ENCODE measurements at places on chromosomes 1 and 21.

DNA sequence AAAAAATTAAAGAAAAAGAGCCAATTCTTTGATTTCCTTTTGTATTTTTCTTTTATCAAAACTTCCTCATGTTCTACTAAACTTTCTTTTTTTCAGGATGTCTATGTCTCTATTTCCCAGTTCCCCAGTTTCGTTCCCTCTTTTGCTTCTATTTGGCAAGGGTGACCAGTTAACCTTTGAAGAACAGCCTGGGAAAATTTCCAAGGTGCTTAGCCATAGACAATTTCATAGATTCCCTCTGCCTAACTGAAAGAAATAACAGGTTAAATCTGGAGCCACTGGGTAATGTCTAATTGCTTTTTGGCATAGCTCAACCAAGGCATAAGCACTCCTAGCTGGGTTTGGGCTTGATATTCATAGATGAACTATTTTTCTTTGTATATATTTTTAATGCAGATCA, 272.3 kb downstream of the ADGRL2 start:
- DNase-seq, result no peak

DNA sequence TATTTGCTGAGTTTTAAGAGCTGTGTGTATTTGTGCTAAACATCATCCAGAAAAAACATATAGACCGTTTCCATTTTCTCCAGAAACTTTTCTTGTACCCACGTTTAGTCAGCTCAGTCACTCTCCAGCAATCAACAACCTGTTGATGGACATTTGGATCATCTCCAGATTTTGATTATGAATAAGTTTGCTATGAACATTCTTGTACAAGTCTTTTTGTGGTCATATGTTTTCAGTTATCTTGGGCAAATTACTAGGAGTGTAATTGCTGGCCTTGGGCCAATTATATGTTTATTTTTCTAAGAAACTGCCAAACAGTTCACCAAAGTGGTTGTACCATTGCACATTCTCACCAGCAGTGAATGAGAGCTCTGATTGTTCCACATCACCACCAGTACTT, 221.8 kb downstream of the CENPF start:
- DNase-seq, result no peak

DNA sequence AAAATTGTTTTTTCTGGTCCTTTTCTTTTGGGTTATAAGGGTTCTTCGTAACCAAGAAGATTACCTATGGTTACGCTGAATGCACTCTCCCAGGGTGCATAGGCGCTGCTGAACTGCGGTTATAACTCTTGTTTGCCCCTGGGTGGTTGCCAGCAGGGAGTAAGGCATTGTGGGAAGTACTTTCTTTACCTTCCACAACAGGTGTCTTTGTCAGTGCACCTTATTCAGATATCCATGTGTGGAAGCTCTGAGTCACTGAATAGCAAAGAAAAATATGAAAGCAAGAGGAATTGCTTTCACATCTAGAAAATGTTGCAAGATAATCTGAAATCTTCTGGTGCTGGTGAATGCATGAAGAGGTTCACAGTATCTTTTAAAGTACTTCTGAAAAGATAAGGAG, 124.4 kb upstream of the CACYBP start:
- DNase-seq, result no peak

GRCh38 chr21:29342363-29342957, 43.7 kb downstream of the BACH1 start:
- no peak for DNase-seq

DNA sequence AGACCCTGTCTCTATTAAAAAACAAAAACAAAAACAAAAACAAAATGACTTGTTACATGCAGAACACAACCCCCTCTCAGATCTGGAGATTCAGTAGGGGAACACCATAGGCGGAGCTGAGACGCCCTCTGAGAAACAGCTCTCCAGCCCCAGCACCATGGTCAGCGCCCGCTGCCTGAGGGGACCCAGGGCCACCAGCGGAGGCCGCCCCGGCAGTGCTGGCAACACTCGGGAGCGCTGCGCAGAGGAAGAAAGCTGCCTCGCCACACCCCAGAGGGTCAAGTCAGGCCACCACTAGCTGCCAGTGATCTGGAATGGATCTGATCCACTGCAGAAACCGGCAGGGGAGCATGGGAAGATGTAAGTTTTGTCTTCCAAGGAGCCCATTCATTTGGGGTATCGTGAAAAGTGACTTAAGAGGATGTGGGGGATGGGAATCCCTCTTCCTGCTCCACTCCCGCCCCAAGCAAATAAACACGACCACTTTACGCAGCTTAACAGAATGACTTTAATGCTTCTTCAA, 3.1 kb downstream of the ACTA1 start:
- DNase-seq, result no peak

- DNase-seq, result no peak
Measured at GRCh38 chr1:33442141-33442540, 11.2 kb upstream of the PHC2 start.

GRCh38 chr1:29256979-29257804, 20.9 kb downstream of the PTPRU start:
- no peak for DNase-seq

DNA sequence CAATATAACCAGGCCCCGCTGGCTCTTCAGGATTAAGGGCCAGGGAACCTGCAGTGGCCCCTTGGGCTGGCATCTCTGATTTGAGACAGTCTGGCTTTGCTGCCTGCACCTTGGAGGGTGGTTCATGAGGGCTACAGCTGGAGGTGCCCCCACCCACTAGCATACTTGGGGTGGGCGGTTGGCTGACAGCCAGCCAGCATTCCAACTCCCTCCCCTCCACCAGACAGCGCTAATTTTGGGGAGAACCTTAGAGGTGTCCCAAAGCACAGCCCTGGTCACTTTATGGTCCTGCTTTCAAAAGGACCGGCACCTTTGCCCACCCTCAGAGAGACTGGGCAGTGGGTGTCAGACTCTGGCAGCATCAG, 180.7 kb upstream of the VAMP3 start:
- no peak for DNase-seq

DNA sequence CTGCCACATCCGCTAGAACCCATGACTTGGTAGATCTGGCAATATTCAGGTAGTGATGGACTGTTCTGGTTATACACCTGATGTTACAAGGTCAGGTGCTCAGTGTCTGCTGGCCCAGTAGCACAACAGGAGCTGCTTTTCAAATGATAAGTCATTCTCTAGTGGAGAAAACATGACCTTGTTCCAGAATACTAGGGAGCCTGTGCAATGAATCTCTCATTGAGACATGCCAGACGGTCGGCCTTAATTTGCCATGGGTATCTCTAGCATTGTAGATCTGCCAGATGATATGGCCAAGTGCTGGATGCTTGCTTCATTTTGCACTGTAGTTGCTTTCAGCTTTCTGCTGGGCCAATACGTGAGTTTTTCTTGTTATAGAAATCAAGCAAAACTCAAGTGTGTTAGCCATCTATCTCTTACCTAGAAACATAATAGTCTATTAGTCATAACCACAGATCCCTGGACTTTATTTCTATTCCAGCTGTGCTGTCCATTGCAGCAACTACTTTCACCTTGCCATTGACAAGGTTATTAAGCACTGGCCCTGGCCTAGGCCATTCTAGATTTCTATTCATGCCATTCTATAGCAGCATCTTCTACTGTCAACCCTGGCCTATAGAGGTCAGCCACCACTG, 13.9 kb upstream of the CENPF start:
- DNase-seq, result no peak

DNA sequence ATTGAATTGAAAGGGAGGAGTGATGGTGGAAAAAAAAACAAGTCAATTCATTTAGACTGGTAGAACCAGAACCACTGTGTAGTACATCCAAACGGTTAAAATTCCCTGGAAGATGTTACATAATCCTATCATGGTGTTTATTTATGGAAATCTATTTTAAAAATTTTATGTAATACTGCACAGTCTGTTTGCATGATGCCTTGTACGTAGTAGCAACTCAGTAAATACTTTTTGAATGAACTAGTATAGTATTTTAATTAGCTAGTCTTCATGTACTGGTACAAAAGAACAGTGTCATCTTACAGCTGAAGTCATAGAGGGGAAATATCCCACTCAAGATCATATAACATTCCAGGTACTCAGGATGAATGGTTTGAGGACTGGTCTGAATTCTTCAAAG, 27.0 kb upstream of the IER5 start:
- DNase-seq, result no peak

DNA sequence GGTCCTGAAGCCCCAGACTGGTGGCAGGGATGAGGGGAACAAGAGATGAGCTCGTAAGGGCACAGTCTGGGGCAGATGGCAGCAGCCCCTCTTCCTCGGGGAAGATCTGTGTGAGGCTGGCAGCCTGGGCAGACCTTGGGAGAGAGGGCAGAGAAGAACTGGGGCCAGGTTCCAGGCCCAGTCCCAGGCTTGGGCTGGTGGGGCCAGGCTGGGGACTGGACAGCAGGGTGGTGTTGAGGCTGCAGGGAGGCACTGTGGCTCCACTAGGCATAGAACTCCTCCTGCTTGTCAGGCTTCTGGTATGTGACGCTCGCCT, 35.7 kb downstream of the SDC3 start:
- DNase-seq, result no peak

- DNase-seq, result no peak
Measured at GRCh38 chr1:19940486-19941205, 17.2 kb upstream of the PLA2G2E start.

DNA sequence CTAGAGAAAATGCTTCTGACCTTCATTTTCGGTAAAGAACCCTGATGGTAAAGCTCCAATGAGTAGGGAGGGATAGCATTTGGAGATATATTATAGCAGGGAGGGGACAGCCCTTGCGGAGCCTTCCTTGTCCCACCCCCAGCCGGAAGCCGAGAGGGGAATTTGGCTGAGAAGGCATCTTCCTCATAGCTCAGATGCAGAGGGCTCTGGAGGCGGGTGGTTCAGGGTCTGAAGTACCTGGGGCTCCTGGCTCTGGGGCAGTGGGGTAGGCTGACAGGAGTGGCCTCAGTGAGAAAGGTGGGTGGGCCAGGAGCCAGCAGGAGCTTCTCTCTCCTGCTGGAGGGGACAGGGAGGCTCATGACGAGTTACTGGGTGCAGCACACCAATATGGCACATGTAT, 88.0 kb upstream of the IFFO2 start:
- no peak for DNase-seq

DNA sequence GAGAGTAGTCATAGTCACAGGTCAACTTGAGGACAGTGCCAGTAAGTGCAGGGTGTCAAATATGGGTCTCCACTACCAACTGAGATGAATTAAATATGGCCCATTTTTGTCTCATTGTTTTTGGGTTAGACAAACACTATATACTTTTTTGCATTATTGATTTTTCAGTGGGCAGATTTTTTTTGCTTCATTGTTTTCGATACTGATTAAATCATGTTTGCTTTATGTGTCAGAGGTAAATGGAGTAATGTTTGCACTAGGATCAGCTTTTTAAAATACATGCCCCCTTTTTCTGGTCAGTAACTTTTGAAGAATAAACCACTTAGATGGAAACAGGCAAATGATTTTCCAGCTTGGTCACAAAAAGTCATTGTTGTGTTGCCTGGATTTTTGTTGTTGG, 199.0 kb downstream of the USH2A start:
- no peak for DNase-seq

DNA sequence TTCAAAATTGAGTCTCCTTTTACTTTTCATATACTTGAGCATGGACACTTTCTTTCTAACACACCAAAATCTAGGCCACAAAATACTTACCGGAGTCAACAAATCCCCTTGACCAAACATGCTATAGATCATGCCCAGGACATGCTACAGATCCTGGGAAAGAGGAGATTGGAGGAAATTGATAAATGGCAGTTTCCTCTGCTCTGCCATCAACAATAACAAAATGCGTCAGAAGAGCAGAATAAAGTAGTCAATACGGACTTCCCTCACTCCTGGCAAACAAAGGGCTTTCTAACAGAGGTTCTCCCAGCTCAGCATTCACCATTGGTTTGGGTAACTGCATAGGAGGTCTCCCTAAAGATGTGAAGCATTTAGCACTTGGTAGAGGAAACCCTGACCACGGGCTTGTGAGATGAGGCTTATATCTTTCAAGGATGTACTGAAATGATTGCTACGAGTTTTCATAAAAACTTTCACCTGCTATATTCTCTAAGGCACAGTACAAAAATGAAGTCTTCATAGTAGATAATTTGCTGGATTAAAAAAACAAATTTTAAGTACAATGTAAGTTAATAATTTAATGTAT, 283.8 kb upstream of the RUNX1 start:
- DNase-seq, result no peak

DNA sequence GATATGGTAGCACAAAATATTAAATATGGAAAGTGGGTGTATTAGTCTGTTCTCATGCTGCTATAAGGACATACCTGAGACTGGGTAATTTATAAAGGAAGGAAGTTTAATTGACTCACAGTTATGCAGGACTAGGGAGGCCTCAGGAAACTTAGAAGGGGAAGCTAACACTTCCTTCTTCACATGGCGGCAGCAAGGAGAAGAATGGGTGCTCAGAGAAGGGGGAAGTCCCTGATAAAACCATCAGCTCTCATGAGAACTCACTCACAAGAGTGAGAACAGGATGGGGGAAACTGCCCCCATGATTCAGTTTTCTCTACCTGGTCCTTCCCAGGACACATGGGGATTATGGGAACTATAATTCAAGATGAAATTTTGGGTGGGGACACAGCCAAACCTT, 15.8 kb upstream of the BACE2 start:
- no peak for DNase-seq

DNA sequence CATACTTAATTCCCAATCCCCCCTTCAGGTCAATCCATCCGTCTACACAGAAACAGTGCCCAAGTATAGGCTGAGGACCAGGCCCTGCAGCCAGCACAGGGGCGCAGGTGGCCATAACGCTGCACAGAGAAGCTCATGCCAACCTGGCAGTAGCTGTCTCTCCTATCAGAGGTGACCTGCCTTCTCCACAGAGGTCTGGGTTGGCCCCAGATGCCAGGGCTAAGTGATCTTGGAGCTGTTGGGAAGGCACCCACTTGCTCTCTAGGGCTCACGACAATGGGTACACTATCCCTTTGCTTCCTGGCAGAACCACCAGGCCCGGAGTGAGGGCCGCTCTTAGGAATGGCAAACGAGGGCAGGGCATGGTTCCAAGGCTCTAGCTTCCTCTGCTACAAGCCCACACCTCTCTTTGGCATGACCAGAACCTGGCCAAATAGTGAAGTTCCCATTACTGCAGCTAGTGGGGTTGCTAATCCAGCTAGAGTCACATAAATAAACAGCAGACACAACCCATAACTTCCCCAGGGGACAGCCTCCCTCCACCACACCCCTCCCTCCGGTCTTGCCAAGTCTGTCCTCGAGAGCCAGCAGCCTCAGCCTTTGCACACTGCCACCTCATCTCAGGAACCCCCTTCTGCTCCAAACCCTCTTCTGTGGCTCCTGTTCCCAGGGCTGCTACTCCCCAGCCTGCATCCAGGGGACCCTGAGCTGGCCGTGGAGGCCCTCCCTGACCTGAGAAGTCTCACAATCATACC, 113.0 kb downstream of the GLIS1 start:
- no peak for DNase-seq

- DNase-seq, result no peak
Measured at GRCh38 chr1:60273185-60273584, 199.6 kb upstream of the C1orf87 start.

GRCh38 chr1:167915569-167915968, 1.6 kb upstream of the ADCY10 start:
- DNase-seq, result no peak

Data from substantia nigra (tissue), 51 donors.